ENCODE measurements at places on chromosomes 2 and 18. TPM values are rescaled to one million over a fixed set of nuclear protein-coding genes. Genes with fewer than 3 reads are reported as not detected.

DNA sequence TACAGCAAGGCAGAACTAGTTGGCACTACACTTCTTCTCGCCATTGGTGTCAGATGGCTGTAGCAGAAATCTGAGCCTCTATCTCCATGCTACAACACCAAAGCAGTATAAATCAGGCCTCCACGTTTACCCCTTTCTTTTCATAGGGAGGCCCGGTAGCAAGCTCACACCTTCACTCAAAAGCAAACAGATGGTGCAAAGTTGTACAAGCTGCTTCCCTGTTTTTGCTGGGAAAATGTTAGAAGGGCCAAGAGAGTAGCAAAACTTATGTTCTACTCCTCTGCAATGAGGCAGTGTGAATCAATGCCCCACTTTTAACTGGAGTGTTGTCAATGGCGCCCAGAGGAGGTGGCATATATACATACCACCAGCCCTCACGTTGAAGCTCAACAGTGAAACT lies 369.6 kb upstream of the NRXN1 start:
- no peaks in the 10 kb centered on the region for H3K27me3 ChIP-seq
- no peak overlapping the region for H3K27ac ChIP-seq
- no peaks in the 10 kb centered on the region for H3K4me1 ChIP-seq
- H3K36me3 ChIP-seq = no peaks in the 10 kb centered on the region

- DNase-seq = no peak
- no peaks in the 10 kb centered on the region for H3K36me3 ChIP-seq
- no peak overlapping the region for H3K4me3 ChIP-seq
- no peaks in the 10 kb centered on the region for H3K4me1 ChIP-seq
Measured at GRCh38 chr2:52139241-52139640, 1107.3 kb upstream of the NRXN1 start.

- no peaks in the 10 kb centered on the region for H3K27me3 ChIP-seq
- no peak overlapping the region for H3K27ac ChIP-seq
- no peak overlapping the region for H3K4me3 ChIP-seq
- no peaks in the 10 kb centered on the region for H3K36me3 ChIP-seq
- no peaks in the 10 kb centered on the region for H3K4me1 ChIP-seq
- DNase-seq = no peak
Measured at GRCh38 chr2:3914241-3914640, 210.9 kb downstream of the DCDC2C start.

GRCh38 chr2:128285329-128285931 lies 33.2 kb downstream of the HS6ST1 start:
- H3K4me1 ChIP-seq = peaks cover 73% of the 10 kb centered on the region
- H3K27ac ChIP-seq = peak overlapping the region; percentile 74
- H3K36me3 ChIP-seq = no peaks in the 10 kb centered on the region
- DNase-seq = no peak
- H3K4me3 ChIP-seq = no peak overlapping the region

VRK2 gene
- total RNA-seq = 17.3 TPM

SLC30A3 gene
- not detected for total RNA-seq

ZNF519 gene
- total RNA-seq = 4.0 TPM

Measured in liver (tissue), 10 donors.